PC-3 (cell line): ENCODE measurements at places on chromosomes 12 and 14.

DNA sequence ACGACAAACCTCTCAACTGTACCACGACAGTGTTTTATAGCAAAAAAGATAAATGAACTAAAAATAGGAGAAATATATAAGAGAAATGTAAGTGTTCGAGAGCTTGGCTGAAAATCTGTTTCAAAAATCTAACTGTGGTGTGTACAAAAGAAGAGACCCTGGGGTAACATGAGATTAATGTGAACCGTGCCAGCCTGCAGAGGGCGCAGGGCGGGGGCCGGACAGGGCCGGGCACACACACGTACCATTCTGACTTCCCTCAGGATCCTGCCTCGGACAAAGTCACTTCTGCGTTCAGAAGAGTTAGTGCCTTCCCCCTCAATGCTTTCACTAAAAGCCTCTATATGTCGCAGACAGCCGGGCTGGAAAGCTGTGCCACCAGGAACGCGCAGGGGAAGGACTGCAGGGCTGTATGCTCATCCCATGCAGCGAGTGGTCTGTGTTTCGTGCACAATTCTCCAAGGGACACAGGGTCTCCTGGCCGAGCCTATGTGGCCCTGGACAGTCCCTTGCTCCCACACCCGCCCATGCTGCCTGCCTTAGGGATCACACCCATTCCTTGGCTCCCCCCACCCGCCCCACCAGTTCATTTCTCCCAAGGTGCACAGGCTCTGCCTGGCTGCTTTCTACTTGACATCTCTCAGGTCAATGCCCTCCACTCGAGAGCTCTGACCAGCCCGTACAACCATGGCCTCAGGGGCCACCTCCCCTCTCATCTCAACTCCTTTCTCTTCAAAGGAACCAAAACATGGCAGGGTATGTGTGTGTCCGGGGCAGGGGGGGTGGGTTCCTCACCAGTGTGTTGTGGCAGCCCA is 8.5 kb downstream of the CDCA4 start:
- no peak for DNase-seq

DNA sequence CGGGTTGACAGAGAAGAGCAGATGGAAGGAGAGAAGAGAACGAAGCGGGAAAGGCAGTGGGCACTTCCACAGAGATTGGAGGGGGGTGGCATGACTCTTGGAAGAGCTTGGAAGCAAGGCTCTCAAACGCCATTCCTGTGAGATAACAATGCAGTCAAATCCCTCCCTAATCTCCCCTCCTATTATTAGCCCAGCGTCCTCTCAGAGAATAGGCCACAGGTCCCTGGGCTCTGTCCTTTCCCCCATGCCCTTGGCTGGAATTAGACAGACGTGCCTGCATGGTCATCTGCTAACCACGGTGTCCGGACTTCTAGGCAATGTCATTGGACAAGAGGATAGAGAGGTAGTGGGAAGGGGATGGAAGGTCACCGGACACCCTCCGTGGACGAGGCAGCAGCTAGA is 8.0 kb upstream of the MYH7 start:
- DNase-seq: no peak

DNA sequence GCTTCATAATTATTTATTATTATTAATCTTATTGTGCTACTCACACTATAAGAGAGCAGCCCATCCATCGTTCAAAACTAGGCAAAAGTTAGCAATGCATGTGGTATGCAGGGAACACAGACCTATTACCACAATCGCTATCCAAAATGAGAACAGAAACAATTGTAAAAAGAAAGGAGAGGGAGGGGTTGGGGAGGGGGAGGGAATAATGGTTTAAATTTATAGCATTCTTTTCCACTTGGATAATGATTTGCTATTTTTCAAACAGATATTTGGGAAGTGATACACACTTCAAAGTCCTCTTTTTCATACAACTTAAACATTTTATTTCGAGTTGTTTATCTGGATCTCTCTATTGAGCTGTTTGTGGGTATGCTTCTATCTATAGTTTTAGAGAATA is 248.6 kb upstream of the SOX5 start:
- no peak for DNase-seq

DNA sequence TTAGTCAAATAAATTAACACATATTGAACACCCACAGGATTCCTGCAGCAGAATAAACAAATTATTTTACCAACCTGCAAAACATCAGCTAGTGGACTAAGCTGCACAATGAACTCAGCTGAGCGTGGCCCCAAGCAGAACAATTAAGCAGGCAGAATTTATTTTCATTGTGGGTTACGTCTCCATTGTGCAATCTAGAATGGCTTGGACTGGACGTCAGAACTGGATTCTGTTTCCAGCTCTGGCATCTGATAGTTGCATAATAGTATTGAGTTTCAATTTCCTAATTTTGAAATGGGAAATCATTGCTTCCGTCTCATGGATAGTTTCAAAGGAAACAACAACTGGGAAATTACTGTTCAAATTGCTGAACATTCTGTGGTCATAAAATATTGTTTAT is 35.5 kb upstream of the RERG start:
- no peak for DNase-seq
